ENCODE measurements at places on chromosomes 2 and 18. TPM values are rescaled to one million over a fixed set of nuclear protein-coding genes. Genes with fewer than 3 reads are reported as not detected.

Gene RNF152
- 44.3 TPM for total RNA-seq

DNA sequence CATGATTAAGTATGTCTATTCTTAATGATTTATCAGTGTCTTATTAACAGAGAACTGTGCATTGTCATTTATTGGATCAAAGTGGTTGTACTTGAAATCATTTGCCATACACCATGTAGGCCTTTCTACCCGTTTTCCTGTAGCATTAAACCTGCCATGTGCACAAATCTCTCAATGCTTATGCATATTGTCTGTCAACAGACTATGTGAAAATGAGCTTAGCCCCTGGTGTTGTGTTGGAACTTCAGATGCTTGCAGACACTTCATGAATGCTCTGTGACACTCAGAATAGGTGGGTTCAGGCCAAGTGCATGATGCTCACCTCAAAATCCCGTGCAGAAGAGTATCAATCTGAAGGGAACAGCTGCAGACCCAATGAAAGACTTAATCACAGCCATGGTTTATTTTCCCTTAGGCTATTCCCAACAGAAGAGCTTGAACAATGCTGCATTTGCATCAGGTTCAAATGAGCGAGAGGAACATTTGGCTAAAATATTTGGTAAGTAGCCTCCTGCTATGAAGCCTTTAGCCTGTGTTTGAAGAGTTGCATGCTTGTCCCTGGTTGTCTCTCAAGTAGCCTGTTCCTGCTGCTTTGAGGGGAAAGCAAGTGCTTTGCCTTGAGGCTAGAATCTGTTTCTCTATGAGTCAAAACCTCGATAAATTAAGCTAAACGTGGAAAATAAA lies 6.1 kb downstream of the C2orf92 start:
- DNase-seq: no peak

- DNase-seq: no peak
Observed at GRCh38 chr18:40673150-40673549, 1281.9 kb upstream of the PIK3C3 start.

DNA sequence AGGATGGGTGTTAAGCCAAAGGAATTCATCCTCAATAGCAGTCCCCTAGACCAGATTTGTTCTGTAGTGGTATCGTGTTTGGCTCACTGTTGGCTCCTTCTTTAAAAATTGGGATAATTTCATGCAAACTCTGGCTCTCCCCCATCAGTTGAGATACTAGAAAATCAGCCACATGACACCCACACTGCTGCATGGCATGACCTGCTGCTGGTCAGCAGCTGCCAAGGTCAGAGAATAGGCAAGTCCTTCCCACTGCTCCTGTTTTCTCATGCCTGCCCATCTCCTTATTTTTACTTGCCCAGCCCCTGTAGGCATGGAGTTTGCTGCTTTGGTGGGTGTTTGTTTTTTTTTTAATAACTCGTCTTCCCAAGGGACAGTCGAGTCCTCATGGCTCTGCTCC lies 1.0 kb upstream of the SNRNP200 start:
- no peak for DNase-seq

Gene DSG2
- total RNA-seq: not detected

GRCh38 chr18:22846088-22846683 lies 86.9 kb upstream of the RBBP8 start:
- no peak for DNase-seq

DNA sequence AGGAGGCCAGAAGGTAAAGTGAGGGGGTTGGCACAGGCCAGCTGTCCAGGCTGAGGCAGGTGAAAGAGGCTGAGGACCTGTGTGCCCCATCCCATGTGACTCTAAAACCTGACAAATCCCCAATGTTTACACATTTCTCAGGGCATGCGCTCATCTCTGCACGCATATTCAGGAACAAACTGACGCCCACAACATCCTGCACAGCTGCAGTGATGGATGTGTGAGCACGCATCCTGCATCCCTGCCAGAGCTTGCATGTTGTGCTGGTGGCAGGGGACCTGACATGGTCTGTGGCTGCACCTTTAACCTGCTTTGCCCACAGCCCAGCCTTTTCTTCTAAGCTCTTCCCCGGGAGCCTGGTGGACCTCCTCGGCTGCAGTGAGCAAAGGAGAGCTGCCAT lies 83.1 kb downstream of the FBXO15 start:
- no peak for DNase-seq

- no peak for DNase-seq
Observed at GRCh38 chr2:38797250-38797676, 19.3 kb downstream of the GEMIN6 start.

Gene AAK1
- total RNA-seq: 113 TPM

DNA sequence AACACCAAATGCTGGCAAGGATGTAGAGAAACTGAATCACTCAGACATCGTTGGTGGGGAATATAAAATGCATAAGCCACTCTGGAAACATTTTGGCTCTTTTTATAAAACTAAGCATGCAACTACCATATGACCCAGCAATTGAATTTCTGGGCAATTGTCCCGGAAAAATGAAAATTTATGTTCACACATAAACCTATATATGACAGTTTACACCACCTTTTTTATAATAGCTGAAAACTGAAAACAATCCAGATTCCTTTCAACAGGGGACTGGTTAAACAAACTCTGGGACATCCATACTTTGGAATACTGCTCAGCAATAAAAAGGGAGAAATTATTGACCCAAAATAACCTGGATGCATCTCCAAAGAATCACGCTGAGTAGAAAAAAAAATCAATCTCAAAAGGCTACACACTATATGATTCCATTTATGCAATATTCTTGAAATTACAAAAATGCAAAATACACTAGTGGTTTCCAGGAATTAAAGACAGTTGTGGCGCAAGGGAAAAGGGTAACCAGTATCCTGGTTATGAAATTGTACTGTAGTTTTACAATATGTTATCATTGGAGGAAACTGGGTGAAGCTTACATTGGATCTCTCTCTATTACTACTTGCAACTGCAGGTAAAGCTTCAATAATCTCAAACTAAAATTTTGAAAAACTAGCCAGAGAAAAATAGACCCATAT lies 130.2 kb upstream of the PID1 start:
- no peak for DNase-seq

- no peak for DNase-seq
Observed at GRCh38 chr2:134169788-134170187, 84.1 kb upstream of the MGAT5 start.

Gene MOGAT1
- not detected for total RNA-seq

Gene STPG4
- not detected for total RNA-seq

Gene MAPK4
- not detected for total RNA-seq

DNA sequence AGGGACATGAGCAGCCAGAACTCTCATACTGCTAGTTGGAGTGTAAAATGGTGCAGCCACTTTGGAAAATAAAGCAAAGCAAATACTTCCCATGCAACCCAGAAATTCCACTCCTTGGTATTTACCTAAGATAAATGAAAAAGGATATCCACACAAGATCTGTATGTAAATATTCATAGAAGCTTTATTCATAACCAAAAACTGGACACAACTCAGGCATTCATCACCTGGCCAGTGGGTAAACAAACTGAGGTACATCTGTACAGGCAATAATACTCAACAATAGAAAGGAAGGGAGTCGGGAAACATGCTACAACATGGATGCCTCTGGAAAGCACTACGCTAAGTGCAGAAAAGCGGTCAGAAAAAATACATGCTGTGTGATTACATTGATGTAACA lies 2.5 kb upstream of the LOXHD1 start:
- no peak for DNase-seq

DNA sequence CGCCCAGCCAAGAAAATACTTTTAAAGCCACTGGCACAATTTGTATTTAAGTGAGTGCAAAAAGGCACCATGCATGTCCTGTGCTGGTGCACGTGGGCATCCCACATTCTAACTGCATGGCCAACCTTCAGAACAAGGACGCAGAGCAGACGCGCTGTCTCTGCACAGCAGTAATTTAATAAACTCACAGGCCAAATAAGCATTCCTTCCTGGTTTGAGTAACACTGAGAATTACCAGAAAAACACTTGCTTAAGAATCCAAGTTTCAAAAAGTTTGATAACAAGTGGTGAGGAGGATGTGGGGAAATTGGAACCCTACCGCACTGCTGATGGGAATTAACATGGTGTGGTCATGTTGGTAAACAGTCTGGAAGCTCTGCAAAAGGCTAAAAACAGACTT lies 38.7 kb downstream of the RPL31 start:
- DNase-seq: no peak

- DNase-seq: no peak
Observed at GRCh38 chr2:148721520-148721931, 77.0 kb downstream of the EPC2 start.

Gene RGPD8
- total RNA-seq: 6.9 TPM

Gene ASB18
- not detected for total RNA-seq

Gene ADD2
- total RNA-seq: not detected

GRCh38 chr2:232873909-232874641 lies 4.0 kb downstream of the SNORC start:
- DNase-seq: no peak

Gene HOXD10
- 10.0 TPM for total RNA-seq

GRCh38 chr2:28951910-28952835 lies 28.9 kb upstream of the TOGARAM2 start:
- no peak for DNase-seq

- DNase-seq: no peak
Observed at GRCh38 chr2:74975016-74975415, 16.6 kb downstream of the POLE4 start.

DNA sequence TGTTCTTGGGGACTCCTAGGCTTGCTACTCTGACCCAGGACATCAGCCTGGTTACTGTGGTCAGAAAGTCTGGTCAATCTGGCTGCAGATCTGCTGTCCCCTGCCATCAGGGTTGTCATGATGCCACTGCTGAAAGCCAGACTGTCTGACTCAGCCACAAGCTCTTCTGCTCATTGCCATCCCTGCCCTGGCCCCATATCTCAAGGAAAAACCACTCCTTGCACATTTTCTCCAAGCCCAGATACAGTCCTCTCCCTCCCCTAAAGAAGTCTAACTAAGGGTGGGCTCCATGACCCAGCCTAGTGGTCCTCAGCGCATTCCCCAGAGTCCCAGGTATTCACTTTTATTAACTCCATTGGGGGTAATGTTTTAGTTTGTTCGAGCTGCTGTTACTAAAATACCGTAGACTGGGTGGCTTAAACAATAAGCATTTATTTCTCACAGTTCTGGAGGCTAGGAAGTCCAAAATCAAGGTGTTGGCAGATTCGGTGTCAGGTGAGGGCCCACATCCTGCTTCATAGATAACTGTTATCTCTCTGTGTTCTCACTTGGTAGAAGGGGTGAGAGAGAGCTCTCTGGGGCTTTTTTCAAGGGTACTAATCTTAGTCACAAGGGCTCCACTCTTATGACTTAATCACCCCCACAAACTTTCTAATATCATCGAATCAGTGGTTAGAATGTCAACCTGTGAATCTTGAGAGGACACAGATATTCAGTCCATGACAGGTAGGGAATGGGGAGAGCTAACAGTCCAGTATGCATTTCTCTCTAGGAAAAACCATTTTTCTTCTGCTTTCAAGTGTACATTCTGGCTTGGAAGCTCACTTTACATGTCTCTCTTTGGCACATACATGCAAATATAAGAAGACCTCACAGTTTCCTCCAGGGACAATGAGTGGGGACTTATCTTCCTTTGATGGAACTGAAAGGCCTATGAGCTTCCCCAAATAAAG lies 94.8 kb upstream of the CXCR4 start:
- no peak for DNase-seq

- DNase-seq: no peak
Observed at GRCh38 chr2:109155553-109156451, 26.8 kb downstream of the SH3RF3 start.

Gene ACADL
- not detected for total RNA-seq
